ENCODE measurements at places on chromosomes 12 and 14.

DNA sequence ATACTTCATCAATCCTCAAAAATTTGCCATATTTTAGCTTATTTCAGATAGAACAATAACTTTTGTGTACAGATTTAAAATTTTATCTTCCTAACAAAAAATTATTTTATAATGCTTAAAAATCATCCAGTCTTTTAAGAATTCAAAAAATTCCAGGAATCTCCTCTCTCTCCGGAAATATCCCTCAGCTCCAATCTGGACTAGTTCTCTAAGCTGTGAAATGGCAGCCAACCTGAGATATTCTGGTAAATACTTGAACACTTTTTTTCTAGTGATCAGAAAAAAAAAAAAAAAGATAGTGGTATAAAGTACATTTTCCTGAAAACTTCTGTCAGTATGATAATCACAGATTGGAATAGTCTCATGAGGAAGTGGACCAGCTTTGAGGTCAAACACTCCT lies 57.6 kb downstream of the SSPN start:
- DNase-seq = no peak

- no peak for DNase-seq
Observed at GRCh38 chr12:123231931-123232330, 1.0 kb downstream of the MPHOSPH9 start.

GRCh38 chr12:98653866-98654493 lies 8.9 kb downstream of the APAF1 start:
- peak; percentile 68 for DNase-seq

DNA sequence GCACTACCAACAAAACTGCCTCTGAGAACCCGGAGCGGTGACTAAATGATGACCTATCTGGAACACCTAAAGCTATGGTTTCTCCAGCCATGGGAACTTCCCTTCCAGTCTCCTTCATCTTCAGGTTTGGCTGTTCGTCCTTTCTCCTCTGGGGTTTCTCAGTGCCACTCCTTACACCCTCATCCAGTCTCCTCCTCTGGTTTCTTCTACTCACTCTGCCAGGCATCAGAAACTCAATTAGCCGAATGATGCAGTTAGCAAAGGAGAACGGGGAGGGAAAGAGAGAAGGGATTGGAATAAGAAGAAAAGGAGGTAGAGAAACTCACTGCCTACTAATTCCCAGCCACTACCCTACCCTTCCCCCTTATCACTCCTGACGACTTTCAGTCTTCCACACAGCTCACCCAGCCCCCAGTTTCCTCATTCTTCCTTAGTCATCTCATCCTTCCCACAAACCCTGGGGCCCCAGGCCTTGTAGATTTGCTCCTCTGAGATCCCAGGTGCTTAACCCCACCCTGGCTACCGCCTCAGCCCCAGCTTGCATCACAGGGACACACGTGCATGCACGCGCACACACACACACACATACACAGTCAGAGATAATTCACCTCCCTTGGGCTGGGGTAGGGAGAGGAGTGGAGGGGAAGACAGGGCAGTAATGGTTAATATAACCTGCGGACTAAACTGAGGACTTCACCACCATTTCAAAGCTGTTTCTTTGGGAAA lies 13.0 kb downstream of the FGD6 start:
- DNase-seq = peak; percentile 93

DNA sequence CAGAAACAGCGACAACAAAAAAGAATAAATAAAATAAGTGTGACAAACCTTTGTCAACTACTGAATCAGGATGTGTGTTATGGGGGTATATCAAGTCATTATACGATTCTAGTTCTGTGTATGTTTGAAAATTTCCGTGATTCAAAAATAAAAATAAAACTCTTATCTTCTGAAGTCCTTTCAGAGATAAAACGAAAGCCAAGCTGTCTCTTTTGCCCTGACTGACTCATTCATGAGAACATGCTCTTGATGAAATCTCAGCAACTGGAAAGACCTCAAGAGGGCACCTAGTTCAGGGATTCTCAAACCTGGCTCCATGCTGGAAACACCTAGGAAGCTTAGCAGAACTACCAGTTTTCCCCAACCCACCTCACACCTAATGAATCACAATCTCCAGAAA lies 9.2 kb downstream of the FOXN3 start:
- DNase-seq = peak; percentile 66

DNA sequence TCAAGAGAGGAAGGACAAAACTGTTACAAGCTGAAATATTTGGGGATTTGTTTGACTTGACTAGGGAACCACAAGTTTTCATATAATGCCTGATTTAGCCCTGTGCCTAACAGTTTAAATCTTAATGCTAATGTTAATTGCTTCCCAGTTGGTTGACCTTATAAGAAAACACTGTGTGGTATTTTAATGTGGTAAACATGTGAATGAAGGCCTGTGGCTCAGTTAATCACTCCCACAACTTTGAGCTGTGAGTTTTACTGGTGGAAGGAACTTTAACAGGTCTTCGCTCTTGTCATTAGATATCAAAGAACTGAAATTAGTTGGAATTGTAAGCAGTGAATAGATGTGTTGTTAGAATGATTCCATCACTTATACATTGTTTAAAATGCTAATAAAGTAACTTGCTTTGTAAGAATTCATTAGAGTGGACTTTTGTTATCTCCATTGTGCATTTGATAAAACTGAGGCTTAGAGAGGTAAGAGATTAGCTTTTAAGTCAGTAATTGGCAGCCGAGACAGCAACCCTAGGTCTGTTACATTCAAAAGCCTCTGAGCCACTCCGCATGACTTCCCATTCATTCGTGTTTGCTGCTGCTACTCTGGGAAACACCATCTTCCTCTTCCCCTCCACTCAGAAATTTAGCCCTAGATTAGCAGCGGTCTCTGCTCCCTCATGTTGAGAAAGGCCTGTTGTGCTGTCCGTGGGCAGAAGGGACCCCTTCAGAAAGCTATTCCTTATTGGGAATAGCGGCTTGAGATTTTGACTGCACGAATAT lies 1.0 kb upstream of the TBK1 start:
- peak; percentile 23 for DNase-seq

DNA sequence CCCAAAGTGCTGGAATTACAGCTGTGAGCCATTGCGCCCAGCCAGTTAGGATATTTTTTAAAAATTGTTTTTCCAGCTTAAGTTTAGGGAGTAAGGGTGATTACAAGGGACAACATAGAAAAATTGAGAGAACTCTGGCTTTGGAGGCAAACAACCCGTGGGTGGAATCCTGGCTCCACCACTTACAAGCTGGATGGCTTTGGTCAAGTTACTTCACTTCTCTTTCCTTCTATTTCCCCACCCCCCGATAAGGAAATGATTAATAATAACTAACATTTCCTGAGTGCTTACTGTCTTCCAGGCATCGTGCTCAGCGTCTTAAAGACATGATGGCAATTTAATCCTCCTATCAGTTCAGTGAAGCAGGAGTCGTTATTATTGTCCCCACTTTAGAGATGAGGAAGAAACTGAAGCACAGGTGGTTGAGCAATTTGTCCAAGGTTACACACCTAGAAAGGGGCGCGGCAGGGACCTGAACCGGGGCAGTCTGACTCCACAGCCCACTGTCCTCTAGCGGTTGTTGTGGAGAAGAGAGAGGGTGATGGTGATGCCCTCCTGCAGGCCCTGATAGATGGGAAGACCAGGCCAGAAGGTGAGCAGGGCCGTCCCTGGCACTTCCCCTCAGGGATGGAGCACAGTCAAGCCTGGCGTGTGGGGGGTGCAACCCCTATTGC lies 16.7 kb upstream of the FAIM2 start:
- no peak for DNase-seq

GRCh38 chr12:89391726-89392336 lies 39.5 kb upstream of the DUSP6 start:
- no peak for DNase-seq

DNA sequence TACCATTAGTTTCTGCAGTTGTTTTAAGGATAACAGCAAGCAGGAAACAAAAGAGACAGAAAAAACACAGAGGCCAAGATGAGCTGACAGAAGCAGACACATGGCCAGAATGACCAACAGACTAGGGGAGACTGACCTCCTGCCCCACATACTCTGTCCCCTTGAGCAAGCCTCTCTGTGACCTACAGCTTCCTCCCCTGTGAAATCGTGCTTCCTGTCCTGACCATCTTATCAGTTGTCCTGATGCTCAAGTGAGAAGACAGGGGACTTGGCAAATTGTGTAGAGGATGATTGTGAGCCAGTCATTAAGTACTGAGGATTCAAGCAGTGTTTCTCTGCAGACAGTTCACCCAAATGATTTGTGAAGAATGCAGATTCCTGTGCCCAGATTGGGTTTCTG lies 229.0 kb downstream of the SLC41A2 start:
- no peak for DNase-seq

GRCh38 chr14:25394791-25395391 lies 344.9 kb upstream of the STXBP6 start:
- DNase-seq = no peak
